ENCODE measurements at places on chromosomes 12 and 14. TPM values are rescaled to one million over a fixed set of nuclear protein-coding genes. Genes with fewer than 3 reads are reported as not detected.

GRCh38 chr14:69838881-69839416 is 40.3 kb upstream of the SMOC1 start:
- no peak for DNase-seq

DNA sequence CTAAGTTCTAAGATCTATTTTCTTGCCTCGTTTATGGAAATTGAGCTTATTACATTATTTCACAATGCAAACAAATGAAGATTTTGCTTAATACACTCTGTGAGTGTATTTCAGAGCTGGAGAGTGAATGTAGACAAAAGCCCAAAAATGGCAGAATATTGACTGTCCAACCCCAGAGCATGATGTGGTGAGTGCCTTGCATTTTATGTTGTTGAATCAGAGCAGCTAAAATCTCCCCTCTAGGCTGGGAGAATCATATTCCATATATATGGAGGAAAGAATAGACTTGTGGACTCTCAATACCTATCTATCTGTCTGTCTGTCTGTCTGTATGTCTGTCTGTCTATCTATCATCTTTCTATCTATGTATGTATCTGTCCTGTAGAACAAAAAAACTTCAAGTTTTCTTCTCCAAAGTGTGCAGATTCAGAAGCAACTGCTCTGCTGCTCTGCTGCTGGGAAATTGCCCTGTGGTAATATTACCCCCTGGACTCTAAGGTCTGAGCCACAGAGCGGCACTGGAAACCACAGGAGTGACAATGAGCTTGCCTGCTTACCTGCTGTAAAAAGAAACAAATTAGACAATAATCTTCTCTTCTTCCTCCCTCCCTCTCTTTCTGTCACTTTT is 209.4 kb upstream of the PRICKLE1 start:
- no peak for DNase-seq

DNA sequence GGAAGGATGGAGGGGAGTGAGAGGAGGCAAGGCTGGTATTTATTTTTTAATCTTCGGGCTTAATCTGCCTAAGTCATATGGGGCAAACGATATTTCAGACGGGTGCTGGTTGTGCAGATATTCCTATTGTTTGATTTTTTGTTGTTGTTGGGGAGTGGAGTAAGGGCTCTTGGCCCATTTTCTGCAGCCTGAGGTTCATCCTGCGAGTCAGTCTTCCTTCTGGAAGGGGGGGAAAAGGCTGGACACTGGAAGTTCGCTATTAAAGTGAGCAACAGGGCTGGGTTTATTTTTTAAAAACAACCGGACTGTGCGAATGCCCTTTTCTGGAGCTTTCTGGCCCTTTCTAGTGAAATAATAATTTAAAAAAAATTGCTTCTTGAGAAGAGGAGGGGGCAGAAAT is 2.3 kb downstream of the NRXN3 start:
- DNase-seq: no peak

Gene VRTN
- total RNA-seq: not detected

Gene NACA
- total RNA-seq: 1,450 TPM
